ENCODE measurements at places on chromosomes 5 and 9. TPM values are rescaled to one million over a fixed set of nuclear protein-coding genes. Genes with fewer than 3 reads are reported as not detected.

The POU5F2 gene
- 2.5 TPM for total RNA-seq

The LOX gene
- total RNA-seq: 9.5 TPM

The CD274 gene
- total RNA-seq: 0.65 TPM

The OMD gene
- total RNA-seq: 19.9 TPM

The ARHGEF28 gene
- 22.0 TPM for total RNA-seq

The HINT2 gene
- 28.1 TPM for total RNA-seq

DNA sequence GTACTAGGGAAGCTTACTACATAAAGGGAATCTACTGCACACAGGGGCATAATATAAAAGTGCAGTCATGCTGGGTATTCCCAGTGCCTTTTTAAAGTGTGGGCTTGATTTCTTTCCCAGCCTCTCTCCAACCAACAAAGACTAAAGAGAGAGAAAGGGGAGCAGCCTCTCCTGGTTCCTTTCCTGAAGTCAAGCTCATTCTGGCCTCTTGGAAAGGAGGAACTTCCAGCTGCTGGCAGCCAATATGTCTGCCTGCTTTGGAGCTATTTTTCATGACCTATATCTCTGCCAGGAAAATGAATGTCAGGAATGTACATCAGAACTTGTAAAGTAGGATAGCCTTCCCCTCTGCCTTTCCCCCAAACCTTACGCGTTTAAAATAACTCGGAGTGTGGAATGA is 57.1 kb downstream of the RAB3C start:
- no peak for DNase-seq
- no peaks in the 10 kb centered on the region for H3K36me3 ChIP-seq
- no peak overlapping the region for H3K4me3 ChIP-seq
- no peaks in the 10 kb centered on the region for H3K27me3 ChIP-seq

- H3K4me1 ChIP-seq: peaks cover 5% of the 10 kb centered on the region
- no peak for DNase-seq
- H3K36me3 ChIP-seq: no peaks in the 10 kb centered on the region
- H3K27ac ChIP-seq: peak overlapping the region; percentile 35
Measured at GRCh38 chr9:14103115-14103514, 210.8 kb downstream of the NFIB start.

DNA sequence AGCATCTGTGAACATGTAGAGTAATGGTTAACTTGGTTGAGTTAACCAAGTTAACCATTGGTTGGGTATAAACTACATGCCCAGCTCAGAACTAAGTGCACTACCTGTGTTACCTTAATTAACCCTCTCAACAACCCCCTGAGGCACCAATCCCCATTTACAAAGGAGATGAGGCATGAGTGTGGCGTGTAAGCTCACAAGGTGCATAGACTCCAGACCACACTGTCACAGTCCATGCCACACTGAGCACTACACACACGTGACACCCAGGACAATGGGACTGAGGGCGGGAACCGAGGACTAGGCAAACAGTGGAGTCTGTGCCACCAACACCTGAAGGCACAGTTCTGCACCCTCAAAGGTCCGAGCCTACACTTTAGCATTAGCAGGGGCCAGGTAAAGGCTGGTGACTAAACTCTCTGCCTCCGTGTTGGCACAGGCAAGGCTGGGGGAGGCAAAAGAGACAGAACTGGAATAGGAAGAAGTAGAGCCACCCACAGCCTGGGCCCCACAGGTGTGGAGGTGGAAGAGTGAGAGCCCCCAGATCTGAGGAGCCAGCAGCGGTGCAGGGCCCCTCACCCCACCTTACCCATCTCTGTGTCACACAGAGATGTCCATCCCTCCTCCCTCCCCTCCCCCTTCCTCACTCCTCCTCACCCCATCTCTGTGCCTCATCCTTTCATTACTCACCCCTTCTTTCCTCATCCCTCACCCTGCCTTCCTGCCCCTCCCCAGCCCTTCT is 2.2 kb upstream of the DNAJB5 start:
- DNase-seq: no peak
- H3K4me3 ChIP-seq: no peak overlapping the region
- no peak overlapping the region for H3K27ac ChIP-seq
- no peaks in the 10 kb centered on the region for H3K36me3 ChIP-seq
- no peaks in the 10 kb centered on the region for H3K27me3 ChIP-seq

DNA sequence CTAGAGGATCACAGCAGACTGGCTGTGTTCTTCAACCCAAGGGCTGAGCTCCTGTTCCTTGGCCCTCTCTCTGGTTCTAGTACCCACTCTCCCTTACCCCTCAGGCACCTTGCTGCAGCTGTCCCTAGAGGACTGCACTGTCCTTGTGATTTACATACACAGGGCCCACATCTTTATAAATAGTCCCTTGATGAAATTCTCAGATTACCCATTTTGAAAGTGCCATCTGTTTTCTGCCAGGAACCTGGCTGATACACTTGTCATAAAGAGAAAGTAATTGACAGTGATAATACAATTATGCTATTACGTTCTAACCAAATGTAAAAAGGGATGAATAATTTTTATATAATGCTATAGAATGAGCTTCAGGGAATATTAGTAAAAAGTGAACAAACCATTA is 16.5 kb upstream of the SPARC start:
- no peaks in the 10 kb centered on the region for H3K27me3 ChIP-seq
- DNase-seq: no peak
- no peak overlapping the region for H3K27ac ChIP-seq
- H3K4me3 ChIP-seq: no peak overlapping the region
- H3K4me1 ChIP-seq: peaks cover 23% of the 10 kb centered on the region

DNA sequence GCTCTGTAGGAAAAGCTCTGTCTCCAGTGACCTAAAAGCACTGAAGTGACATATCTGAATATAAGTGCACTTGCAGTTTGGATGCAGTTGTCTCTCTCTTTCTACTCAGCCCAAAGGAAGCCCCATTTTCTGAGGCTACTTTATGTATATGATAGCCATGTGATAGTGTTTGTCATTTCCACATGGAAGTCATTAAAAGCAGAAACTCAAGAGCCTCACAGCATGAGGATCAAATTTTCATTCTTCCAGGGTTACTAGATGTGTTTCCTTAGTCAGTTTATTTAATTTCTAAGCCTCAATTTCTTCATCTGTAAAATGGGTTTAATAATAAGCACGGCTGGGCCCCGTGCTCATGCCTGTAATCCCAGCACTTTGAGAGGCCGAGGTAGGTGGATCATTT is 36.7 kb downstream of the RNF44 start:
- H3K27ac ChIP-seq: no peak overlapping the region
- no peak overlapping the region for H3K4me3 ChIP-seq
- no peaks in the 10 kb centered on the region for H3K27me3 ChIP-seq
- H3K36me3 ChIP-seq: peaks cover 91% of the 10 kb centered on the region

DNA sequence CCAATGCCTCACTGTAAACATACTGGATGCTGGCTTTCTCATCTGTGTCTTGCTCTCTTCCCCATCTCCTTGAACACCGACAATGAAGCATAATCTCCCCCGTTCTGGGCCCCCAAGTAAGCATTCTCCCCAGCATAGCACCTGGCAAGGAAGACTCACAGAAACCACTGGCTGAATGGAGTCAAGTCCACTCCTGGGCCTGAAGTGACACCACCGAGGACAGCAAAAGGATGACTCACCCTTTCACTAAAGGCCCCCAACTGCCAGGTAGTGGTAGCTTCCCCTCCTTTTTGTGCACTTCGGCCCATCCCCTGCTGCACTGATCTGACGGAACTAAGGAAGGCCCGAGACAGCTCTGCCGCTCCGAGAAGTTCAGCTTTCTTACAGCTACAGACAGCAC is 9.4 kb downstream of the VDAC1 start:
- H3K27me3 ChIP-seq: no peaks in the 10 kb centered on the region
- peak overlapping the region; percentile 37 for H3K27ac ChIP-seq
- H3K4me1 ChIP-seq: peaks cover 92% of the 10 kb centered on the region
- H3K4me3 ChIP-seq: peak overlapping the region; percentile 12

GRCh38 chr5:111779922-111780292 is 22.9 kb upstream of the NREP start:
- H3K27ac ChIP-seq: no peak overlapping the region
- H3K27me3 ChIP-seq: no peaks in the 10 kb centered on the region
- no peak for DNase-seq
- H3K4me1 ChIP-seq: no peaks in the 10 kb centered on the region

GRCh38 chr5:139767960-139768359 is 27.6 kb upstream of the PSD2 start:
- no peak overlapping the region for H3K27ac ChIP-seq
- no peak overlapping the region for H3K4me3 ChIP-seq
- H3K27me3 ChIP-seq: peaks cover 25% of the 10 kb centered on the region
- peaks cover 13% of the 10 kb centered on the region for H3K4me1 ChIP-seq
- no peak for DNase-seq

DNA sequence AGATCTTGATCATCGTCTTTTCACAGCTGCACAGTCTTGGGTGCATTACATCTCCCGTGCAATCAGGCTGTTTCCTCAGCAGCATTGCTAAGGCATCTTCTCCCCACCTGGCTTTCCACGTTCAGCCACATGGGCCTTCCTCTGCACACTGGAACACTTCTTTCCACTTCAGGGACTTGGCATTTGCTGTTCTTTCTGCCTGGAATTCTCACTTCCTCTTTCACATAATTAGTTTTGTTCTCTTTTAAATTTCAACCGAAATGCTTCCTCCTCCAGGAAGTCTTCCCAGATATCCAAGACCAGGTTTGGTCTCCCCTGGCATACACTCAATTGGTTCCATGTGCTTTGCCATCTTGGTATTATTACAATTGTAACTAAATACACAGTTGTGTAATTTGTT is 43.8 kb downstream of the WHRN start:
- no peaks in the 10 kb centered on the region for H3K4me1 ChIP-seq
- H3K36me3 ChIP-seq: peaks cover 8% of the 10 kb centered on the region
- H3K27ac ChIP-seq: no peak overlapping the region
- H3K27me3 ChIP-seq: no peaks in the 10 kb centered on the region
- no peak for DNase-seq
- no peak overlapping the region for H3K4me3 ChIP-seq

DNA sequence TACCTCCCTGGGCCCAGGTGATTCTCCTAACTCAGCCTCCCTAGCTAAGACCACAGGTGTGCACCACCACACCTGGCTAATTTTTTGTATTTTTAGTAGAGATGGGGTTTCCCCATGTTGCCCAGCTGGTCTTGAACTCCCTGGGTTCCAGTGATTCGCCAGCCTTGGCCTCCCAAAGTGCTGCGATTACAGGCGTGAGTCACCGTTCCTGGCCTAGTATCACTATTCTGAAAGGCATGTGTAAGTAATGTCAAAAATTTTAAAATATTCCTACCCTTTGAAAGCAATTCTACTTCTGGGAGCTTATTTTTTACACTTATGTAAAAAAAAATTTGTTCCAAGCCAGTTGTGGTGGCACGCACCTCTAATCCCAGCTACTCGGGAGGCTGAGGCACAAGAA is 27.1 kb upstream of the TLE1 start:
- no peaks in the 10 kb centered on the region for H3K4me1 ChIP-seq
- DNase-seq: no peak

DNA sequence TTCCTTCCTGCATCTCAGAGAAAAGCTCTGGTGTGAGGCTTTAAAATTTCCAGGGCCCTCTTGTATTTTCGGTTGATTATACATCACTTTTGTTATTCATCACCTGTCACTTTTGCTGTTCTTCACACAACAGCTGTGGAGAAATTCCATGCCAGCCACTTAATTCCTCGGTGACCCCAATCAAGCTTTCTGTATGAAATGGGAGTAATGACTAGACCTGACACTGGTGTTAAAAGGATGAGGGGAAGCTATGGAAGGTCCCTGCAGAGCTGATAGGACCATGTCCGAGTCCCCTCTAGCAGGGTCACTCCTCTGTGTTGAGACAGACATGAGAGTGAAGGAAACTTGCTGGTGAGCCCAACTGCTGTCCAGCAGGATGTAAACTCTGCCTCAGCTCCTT is 59.7 kb downstream of the GPR21 start:
- peaks cover 69% of the 10 kb centered on the region for H3K36me3 ChIP-seq
- H3K27me3 ChIP-seq: no peaks in the 10 kb centered on the region
- no peaks in the 10 kb centered on the region for H3K4me1 ChIP-seq
- H3K27ac ChIP-seq: no peak overlapping the region
- H3K4me3 ChIP-seq: no peak overlapping the region

DNA sequence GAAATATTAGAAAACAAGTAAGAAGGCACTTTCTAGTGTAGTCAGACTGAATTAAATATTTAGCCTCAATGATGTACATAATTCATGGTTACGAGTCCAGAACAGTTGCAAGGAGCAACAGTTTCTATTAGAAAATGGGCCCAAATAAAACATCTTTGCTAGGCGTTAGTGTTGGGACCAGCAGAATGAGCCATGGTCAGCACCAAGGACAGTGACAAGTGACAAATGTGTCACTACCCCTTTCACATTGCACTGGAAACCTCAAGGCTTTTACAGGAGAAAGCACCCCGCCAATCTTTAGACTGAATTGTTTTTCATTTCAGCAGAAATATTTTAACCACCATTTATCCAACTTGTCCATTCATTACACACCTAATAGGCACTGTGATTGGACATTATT is 301.3 kb upstream of the ADCY2 start:
- H3K27ac ChIP-seq: no peak overlapping the region
- no peak overlapping the region for H3K4me3 ChIP-seq
- no peak for DNase-seq
- H3K4me1 ChIP-seq: no peaks in the 10 kb centered on the region
- H3K36me3 ChIP-seq: no peaks in the 10 kb centered on the region

DNA sequence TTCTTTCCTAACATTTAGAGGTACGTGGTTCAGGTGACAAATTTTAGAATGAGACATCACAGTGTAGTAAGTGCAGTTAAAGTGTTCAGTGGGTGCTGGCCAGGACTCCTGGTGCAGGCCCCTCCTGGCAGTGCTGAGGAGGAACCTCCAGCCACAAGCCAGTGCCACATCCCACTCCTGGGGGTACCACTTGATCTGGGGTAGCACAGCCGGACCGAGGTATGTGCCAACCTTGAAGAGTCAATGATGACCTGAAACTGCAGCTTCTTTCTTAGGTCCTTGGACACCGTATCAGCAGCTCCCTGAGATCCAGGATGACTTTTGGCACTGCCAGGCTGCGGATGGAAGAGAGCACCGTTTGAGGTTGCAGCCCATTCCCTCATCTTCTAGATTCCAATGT is 310.4 kb upstream of the IRX4 start:
- no peaks in the 10 kb centered on the region for H3K36me3 ChIP-seq
- H3K27me3 ChIP-seq: no peaks in the 10 kb centered on the region
- H3K4me3 ChIP-seq: no peak overlapping the region
- no peaks in the 10 kb centered on the region for H3K4me1 ChIP-seq

DNA sequence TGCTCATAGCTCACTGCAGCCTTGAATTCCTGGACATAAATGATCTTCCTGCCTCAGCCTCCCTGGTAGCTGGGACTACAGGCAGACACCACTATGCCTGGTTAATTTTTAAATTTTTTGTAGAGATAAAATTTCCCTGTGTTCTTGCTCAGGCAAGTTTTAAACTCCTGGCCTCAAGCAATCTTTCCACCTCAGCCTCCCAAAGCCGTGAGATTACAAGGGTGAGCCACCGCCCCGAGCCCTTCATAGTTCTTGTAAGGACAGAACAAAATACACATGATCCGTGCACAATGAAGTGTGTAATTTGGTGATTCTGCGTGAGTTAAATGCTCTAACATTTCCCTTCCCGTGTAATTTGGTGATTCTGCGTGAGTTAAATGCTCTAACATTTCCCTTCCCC is 27.7 kb upstream of the MYO10 start:
- H3K4me3 ChIP-seq: no peak overlapping the region
- H3K36me3 ChIP-seq: no peaks in the 10 kb centered on the region
- H3K27ac ChIP-seq: no peak overlapping the region
- no peaks in the 10 kb centered on the region for H3K27me3 ChIP-seq
